LoVo (cell line): ENCODE measurements at places on chromosomes 3 and 15.

DNA sequence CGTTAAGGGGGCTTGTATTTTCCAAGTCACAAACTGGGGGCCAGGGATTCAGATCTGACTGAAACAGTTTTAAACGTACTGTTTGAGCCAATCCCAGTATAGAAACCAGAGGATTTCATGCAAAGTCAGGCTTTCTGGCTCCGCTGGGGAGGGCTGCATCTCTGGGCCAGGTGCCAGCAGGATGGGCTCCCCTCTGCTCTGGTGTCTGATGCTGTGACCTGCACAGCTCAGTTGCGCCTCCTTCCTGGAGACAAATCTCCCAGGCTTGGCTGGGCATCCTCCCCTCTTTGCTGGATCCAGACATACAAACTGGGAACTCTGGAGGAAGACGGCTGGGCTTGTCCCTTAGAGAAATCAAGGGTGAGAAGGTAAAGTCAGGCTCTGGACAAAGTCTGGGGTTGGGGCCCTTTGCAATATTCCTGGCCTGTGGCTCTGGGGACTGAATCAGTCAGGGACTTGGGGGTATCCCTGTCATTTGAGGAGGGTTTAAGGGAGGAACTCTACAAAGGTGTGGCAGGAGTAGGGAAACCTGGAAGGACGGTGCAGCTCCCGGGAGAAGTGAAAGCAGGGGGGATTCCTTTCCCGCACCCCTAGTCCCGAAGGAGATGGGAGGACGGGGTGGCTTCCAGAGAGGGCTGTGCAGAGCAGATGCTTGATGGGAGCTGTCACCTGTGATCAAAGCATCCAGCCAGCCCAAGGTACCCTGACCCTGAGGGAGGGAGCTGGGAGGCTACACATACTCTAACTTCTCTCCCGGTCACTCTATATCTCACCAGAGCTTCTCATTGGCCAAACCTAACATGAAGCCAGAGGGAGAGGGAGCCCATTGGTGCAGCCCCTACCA, 114.8 kb upstream of the ATP2B2 start:
- DNase-seq, result no peak

DNA sequence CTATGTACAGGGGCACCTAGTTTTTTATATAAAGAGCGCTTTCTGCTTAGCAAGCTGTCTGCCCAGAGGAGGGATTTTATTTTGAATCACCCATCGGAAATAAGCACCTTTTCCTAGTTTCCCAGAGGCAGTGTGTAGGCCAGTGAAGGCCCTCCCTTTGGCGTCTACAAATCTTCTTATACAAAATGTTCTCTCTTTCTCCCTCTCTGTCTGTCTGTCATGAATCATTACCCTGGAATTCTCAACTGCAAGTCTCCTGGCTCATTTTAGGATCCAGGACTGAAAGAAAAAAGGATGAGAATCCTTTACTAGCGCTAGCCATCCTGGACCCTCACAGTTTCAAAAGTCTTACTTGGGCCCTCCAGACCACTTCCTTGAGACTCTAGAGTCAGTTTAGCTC, 728.1 kb downstream of the OTOL1 start:
- no peak for DNase-seq

GRCh38 chr15:51620122-51620521, 2.4 kb downstream of the DMXL2 start:
- DNase-seq, result no peak

DNA sequence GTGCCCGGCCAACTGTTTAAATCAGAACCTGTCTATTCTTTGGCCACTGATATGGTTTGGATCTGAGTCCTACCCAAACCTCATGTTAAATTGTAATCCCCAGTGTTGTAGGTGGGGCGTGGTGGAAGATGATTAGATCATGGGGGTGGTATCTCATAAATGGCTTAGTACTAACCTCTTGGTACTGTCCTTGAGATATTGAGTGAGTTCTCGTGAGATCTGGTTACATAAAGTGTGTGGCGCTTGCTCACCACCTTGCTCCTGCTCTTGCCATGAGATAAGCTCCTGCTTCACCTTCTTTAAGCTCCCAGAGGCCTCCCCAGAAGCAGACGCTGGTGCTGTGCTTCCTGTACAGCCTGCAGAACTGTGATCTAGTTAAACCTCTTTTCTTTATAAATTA, 42.4 kb downstream of the REC114 start:
- no peak for DNase-seq

DNA sequence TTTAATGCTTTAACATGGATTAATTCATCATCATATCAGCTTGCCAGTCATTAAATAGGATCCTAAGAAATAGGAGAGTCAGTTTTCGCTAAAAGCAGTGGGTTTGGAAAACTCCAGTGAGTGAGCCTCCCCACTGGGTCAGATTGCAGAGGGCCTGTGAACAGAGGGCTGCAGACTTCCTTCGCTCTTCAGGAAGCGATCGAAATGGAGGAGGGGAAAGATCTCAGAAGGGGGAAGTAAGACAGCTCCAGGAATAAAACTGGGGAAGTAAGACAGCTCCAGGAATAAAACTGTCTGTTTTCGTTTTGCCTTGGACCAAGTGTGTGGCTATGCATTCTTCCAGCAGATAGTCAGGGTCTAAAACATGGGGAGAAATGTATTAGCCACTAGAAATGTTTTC, 124.8 kb upstream of the C15orf61 start:
- no peak for DNase-seq

- no peak for DNase-seq
These were observed 67.5 kb upstream of the AKAP13 start for GRCh38 chr15:85312929-85313331.

GRCh38 chr3:16012086-16012485, 162.4 kb upstream of the GALNT15 start:
- no peak for DNase-seq

GRCh38 chr15:52421029-52421428, 107.7 kb downstream of the MYO5A start:
- no peak for DNase-seq

DNA sequence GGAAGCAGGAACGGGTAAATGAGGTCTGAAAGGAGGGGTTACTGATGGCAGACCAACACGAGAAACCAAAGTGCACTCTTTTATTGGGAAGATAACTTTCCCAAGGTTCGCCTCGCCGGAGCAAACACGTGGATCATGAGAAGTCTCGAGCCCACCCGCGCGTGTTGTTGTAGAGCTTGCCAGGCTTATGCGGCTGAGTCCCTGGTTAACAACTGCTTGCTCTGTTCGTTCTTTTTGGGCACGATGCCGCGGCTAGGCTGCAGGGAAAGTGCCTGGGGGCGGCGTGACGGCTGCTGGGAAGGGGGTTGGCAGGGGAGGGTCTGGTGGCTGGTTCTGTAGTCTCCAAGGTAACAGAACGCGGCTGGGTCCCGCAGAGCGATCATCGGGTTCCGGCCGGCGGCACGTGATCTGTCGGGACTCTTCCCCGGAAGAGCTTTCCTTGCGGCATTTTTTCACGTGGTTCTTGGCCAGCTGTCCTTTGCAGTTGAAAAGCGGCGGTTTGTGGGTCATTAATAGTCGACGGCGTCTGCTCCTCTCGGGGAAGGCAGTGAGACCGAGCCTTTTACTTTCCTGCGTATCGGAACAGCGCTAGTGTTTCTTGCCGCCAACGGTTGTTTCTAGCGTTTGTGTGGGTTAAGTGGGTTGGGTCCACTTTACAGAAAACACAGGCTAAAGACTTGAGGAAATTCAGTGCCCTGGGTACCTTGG, 1.5 kb downstream of the MGA start:
- peak; percentile 64 for DNase-seq

DNA sequence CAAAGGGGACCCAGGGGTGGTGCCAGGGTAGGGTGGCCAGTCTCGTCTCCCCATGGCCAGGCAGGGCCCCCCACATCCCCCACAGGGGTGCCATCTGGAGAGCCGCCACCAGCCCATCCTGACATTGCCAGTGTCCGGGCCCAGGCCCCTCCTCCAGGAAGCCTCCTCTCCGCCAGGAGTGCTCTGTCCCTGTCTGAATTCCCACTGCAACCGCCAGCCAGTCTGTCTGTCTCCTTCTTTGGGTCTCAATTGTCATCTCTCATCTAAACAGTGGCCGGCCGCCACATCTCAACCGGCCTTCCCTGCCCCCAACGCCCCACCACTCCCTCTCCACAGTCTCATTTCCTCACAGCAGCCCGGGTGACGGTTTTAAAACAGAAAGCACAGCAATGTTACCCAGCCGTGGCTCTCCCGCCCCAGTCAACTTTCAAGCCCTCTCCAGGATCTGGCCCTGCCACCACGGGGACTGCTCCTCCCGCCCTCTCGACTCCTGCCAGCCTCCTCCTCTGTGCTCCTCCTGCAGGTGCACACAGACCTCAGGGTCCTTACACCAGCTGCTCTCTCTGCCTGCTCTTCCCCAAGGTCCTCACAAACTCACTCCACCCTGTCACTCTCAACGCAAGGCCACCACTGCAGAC, 57.0 kb downstream of the IQSEC1 start:
- no peak for DNase-seq

DNA sequence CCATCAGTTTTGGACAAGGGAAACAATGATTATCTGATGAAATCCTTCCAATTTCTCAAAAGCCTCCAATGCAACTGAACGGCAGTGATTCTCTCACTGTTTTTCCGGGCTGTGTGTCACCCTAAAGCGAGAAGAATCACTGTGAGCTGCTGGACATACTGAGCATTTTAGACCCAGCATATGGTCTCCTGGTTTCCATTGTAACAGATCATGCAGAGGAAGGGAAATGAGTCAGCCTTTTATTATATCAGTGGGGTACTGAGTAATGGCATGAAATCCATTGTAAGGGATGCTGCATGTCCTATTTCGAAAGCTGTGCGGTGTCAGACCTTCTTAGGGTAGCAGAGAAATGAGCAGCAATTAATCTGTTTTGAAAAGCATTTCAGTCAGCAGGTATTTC, 287.1 kb downstream of the IL5RA start:
- no peak for DNase-seq

DNA sequence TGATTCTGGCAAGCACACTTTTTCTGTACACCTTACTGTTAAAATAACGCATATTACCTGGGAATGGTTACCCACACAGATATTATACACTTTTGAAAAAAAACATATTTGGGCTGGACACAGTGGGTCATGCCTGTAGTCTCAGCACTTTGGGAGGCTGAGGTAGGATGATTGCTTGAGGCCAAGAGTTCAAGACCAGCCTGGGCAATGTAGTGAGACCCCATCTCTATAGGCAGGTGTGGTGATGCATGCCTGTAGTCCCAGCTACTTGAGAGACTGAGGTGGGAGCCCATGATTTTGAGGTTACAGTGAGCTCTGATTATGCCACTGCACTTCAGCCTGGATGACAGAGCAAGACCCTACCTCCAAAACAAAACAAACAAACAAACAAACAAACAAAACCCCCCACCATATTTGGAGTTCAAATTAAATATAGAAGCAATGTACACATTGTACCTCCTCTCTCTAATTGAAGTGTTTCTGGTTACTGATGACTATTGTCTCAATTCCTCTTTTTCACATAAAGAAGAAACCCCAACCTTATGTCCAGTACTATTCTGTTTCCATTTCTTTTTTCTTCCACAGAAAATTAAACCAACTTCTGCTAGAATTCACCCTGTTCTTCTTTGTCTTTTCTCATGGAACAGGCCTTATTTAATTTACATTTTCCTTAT, 152.6 kb upstream of the UMPS start:
- no peak for DNase-seq

GRCh38 chr3:126516152-126516935, 1.2 kb downstream of the UROC1 start:
- DNase-seq, result no peak

DNA sequence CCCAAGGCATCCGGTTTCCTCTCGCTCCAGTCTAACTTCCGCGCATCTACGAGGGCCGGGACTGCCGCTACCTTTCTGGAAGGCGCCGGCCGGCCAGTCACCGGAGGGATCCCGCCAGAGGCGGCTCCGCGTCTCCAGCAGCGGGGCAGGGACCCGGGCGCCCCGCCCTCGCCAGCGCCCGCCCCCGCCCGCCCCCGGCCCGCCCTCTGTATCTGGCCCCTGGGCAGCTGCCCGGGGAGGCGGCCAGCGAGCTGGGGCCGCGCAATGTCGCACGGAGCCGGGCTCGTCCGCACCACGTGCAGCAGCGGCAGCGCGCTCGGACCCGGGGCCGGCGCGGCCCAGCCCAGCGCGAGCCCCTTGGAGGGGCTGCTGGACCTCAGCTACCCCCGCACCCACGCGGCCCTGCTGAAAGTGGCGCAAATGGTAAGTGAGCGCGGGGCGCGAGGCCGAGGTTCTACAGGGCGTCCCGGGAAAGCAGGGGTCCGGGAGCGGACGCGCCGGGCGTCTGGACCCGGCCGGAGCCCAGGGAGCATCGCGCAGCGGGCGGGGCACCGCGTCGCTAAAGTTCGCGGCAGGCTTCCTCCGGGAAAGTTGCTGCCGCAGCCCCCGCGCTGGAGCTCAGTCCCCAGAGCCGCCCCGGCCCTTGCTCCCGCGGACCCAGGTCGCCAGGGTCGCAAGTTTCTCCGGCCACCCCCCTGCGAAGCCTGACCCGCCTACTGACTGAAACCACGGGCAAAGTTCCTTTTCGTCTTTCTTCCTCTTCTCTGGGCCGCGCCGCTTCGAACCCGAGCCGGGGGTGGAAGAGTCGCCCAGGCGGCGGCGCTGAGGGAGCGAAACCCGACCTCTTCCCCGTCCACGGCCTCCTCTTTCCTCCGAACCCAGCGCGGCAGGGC, at the start of gene CMTM7:
TSS of gene CMTM7 (plus strand) at position 211 of the 893 bp plus-strand sequence. CDS start at position 265, 54 bp downstream.
- peak; percentile 81 for DNase-seq

DNA sequence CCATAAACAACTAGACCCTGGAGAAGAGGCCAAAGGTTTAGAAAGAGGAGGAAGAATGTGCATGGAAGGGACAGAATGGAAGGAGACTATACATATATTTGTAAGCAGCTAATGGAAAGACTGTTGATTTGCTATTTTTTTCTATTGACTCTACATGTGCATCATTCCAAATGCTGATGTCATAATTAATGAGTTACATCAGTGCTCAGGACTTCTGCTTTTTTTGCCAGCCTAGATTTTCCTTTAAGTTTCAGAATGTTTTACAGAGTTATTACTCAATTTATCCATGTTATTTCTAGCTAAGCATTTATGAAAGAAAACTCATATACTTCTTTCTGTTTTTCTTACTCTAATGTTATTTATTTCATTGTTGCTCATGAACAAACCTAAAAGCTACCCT, 62.6 kb upstream of the VGLL3 start:
- no peak for DNase-seq

DNA sequence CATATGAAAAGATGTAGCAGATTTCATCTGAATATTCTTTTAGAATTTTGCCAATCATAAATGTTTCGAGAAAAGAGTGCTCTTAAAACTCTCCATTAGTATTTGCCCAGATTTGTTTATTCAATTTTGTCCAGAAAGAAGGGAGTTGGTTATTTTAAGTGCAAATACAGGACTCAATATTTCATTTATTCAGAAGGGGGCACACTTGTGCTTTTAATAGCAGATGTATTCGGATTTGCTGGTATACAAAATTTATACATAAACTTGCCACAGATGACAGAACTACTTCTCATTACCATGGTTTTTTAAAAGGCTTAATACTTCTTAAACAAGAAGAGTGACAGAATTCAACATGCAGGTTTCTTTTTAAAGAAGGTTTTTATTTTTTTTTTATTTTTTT, 69.8 kb upstream of the GRM7 start:
- DNase-seq, result no peak
